Activated CD4-positive, alpha-beta memory T cell treated with anti-CD3 and anti-CD28 coated beads, Interleukin-2, amount 10 ng/mL, durations not matched to agents 7 days and 5 days (primary cell): ENCODE measurements at places on chromosomes 6 and 20. TPM values are rescaled to one million over a fixed set of nuclear protein-coding genes. Genes with fewer than 3 reads are reported as not detected.

The MYMX gene
- not detected for total RNA-seq

- no peak for DNase-seq
These were observed 133.1 kb upstream of the COL21A1 start for GRCh38 chr6:56380476-56380875.

DNA sequence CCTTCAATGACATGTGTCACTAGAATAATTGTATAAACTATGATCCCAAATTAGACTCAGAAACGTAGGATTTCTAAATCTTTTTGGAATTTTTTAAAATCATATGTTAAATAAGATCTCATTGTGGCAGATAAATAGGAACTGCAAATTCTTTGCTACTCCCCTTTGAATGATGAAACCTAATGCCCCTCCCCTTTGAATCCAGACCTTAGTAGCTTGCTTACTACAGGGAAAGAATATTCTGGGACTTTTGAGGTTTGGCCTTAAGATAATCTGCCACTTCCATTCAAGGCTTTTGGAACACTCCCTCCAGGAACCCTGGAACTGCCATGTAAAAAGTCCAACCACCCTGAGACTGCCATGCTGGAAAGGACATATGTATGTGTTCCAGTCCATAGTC lies 7.1 kb downstream of the TDP2 start:
- DNase-seq, result no peak

The NEDD9 gene
- total RNA-seq, result 60.1 TPM

The RAB32 gene
- total RNA-seq, result not detected

The ERVFRD-1 gene
- not detected for total RNA-seq

The HNF4A gene
- total RNA-seq, result not detected

The NPBWR2 gene
- not detected for total RNA-seq

GRCh38 chr20:4170621-4171537 lies 155.5 kb upstream of the RNF24 start:
- DNase-seq, result no peak

- DNase-seq, result no peak
These were observed 117.7 kb downstream of the TRMT11 start for GRCh38 chr6:126103993-126104392.

The C20orf96 gene
- 5.9 TPM for total RNA-seq

DNA sequence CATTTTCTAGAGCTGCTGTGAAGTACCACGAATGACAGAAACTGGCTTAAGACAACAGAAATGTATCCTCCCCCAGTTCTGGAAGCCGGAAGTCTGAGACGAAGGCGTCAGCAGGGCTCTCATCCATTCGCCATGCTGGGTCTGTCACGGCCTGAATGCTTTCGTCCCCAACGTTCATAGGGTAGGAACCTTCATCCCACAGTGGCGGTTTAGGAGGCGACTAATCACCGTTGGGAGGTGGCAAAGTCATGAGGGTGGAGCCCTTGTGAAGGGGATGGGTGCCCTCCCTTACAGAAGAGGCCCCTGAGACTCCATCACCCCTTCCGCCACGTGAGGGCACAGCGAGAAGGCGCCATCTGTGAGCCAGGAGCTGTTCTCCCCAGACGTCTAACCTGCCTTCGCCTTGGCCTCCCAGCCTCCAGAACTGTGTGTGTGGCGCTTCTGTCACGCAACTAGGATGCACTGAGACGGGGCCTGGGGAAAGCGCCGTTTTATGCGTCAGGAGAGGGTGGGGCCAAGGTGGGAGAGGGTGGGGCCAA lies 250.3 kb downstream of the TTLL2 start:
- peak; percentile 7 for DNase-seq

The DZANK1 gene
- 1.5 TPM for total RNA-seq

DNA sequence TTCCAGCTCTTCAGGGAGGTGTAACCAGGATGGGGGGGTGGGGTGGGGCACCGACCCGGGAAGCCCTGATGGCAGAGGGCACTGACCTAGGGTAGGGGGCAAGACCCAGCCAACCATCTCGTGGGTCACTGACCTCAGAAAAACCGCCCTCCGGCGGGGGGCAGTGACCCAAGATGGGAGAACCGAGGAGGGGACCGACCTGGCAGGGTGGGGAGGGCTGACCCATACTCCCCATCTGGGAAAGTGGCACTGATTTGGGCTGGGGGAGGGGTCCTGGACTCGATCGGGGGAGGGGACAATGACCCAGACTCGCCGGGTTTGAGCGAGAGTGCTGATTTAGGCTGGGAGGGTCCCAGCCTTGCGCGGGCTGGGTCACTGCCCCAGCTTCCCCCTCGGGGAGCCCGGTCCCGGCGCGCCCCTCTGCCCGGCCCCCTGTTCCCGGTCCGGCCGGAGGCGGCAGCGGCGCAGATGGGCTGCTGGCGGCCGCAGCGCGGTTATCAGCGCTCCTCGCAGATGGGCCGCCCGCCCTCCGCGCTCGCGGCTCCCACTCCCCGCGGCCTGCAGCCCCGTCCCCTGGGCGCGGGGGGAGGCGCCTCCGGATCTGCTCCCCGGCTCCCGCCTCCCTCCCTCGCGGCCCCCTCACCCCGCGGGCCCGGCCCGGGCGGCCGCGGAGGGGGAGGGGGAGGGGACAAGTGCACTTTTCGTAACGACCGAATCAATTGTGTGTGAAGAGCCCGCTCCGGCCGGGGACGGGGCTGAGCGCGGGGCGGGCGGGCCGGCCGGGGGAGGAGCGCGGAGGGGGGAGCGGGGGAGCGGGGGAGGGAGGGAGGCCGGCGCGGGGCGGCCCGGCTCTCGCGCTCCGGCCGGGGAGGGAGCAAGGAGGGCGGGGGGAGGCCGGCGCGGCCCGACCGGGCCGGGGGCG lies 2.2 kb downstream of the NOL4L start:
- DNase-seq, result peak; percentile 23

DNA sequence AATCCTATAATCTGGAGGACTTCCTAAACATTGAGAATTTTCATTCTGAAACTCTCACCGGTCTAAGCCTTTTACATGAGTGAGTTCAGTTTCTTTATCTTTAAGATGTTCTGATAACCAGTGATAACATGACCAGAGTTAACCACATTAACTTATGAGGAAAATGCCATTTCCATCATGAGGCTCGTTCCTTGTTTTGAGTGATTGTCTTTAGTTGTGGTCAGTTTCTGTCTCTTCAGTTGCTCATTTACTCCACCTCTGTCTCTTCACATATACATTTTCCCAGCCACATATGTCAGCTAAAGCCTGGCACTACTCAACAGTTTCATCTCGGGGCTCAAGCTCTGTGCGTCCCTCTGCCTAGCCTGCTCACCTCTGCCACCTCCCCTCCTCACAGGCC lies 70.4 kb downstream of the JAG1 start:
- DNase-seq, result no peak

- DNase-seq, result no peak
These were observed 71.8 kb downstream of the ALDH8A1 start for GRCh38 chr6:134878136-134878535.

DNA sequence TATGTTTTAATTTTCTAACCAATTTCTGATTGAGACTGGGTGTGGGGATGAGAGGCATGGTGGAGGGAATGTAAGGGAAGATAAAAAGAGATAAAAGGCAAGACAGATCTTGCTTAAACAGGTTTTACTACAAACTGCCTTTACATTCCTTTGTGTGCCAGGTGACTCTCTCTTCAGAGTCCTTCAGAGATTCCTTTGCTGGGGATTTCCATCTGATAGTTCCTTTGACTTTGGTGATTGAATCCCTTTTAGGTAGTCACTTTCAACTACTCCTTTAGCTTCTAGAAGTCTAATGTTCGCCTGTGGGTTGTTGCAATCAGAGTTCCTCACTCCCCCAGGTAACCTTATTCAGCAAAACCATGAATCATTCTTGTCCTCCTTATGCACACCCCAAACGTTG lies 283.3 kb upstream of the MANEA start:
- no peak for DNase-seq

- DNase-seq, result no peak
These were observed 22.4 kb downstream of the ITCH start for GRCh38 chr20:34385464-34385863.

The ARMC12 gene
- 1.3 TPM for total RNA-seq

DNA sequence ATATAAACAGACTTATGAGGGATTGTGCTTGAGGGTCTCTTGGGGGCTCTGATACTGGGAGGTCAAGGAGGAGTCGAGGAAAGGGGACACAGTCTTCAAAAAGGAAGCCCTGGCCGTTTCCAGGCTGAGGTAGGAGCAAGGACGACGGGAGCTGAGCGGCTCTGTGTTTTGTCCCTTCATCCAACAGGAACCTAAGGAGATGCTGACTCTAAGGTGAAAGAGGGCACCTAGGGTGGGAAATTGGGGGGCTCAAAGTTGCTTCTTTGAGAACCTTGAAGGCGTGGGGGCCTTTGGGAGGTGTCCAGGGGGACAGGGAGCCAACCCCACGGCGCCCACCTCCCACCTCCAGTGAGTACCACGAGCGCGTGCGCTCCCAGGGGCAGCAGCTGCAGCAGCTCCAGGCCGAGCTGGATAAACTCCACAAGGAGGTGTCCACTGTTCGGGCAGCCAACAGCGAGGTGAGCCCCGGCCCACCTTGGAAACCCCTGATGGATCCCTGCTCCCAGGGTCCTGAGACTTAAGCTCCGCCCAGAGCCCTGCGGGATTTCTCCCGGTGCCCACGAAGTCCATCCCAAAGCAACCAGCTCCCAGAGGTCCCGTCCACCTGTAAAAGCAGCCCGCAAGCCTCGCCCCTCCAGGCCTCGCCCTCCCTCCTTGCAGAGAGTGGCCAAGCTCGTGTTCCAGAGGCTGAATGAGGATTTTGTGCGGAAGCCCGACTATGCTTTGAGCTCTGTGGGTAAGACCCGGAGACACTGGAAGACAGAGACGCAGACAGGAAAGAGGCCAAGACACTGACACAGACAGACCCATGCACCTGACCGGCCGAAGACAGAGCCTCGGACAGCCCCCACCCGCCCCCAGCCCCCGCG lies 2.9 kb downstream of the SPAG4 start:
- DNase-seq, result peak; percentile 30

GRCh38 chr20:34546751-34547181 lies 11.8 kb upstream of the MAP1LC3A start:
- no peak for DNase-seq

The ASIP gene
- total RNA-seq, result not detected

DNA sequence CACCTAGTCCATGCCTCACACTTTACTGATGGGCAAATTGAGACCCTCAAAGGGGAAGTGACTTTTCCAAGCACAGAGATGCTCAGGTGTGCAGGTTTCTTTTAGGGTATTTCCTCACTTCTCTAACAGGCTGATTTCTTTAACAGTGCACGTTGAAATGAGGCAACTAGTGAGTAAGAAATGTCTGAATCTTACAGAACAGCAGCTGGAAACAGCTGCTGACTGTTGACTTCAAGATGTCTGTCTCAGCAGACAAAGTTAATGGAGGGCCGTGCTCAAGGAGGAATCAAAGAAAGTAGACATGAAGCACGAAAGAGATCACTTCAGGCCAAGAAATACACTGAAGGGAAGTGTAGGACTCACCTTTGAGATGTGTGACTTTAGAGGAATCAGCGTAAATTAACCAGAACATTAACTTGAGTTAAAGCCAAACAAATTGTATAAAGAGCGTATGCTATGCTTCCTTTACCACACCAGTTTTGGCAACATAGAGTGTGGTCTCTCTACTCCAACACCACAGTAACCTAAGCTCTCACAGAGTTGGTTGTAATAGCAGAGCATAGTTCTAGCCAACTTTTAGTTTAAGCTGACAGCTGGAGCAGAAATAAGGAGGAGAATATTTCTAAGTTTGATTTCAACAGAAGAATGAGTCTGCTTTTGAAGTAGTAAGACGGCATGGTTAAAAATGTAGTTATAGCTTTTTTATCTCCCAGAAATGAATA lies 60.9 kb downstream of the SAMD3 start:
- no peak for DNase-seq

The NCR2 gene
- not detected for total RNA-seq

DNA sequence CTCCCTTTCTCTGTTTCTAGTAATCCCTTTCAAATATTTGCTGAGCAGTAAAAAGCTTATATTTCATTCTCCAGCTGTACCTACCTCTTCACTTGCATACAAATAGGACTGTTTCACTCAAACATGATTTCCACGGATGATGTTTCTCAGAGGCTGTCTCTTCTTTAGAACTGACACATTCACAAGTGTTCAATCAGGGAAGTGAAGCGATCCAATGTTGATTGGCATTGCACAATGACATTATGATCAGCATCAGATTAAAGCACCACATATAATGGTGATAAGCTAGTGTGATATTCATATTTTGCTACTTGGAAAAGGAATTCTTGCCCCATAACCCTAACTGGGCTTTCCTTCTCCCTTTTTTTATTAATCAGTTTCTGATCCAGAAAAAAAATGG lies 681.8 kb downstream of the TBC1D32 start:
- no peak for DNase-seq

- DNase-seq, result no peak
These were observed 56.1 kb upstream of the B3GAT2 start for GRCh38 chr6:71012866-71013469.

The RCAN2 gene
- 3.1 TPM for total RNA-seq

DNA sequence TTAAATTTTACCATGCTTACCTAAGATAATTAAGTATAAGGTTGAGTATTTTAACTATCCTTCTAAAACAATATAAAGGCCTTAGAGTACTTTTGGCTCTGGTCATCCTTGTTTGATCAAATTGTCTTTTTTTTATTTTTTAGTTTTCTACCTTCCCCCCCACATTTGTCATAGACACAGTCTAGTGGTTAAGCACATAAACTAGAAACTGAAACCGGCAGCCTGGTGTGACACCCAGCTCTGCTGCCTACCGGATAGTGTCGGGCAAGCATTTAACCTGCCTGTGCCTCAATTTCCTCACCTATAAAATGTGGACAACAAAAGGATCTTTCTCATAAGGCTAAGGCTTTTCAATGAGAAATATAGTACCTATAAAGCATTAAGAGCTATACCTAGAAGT lies 21.6 kb upstream of the TULP4 start:
- peak; percentile 75 for DNase-seq

DNA sequence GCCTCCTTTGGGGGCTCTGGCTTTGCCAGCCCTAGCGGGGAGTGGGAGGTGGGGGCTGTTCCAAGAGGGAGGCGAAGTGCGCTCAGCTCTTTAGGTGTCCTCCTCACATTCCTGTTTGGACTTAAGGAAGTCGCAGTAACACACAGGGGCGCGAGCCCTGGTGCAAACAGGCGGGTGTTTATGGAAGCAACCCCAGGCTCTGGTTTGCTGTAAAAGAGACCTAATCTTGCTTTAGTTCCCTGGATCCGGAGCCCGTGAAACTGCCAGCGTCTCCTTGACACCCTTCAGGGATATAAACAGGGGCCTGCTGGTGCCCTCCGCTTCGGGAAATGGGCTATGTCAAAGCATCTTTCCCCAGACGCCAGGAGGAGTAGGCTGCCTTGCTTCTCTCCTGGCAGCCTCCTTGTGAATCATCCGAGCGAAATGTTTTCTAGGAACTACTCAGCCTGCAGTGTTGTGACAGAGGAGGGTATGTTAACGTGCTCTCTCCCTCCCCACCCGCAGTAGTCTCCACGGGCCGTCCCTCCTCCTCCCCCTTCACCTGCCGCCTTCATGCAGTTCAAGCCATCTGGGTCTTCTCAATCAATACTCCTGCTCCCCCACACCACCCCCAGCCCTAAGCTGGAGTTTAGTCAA lies 168.0 kb upstream of the LRFN2 start:
- DNase-seq, result no peak

- no peak for DNase-seq
These were observed 189.8 kb upstream of the OPRM1 start for GRCh38 chr6:153849072-153849779.

The C20orf202 gene
- total RNA-seq, result not detected

GRCh38 chr6:2952557-2953095 lies 18.7 kb downstream of the SERPINB6 start:
- DNase-seq, result peak; percentile 48
